ENCODE measurements at places on chromosomes 13 and 19.

- DNase-seq = no peak
These were observed 30.3 kb downstream of the TSHZ3 start for GRCh38 chr19:31318790-31319425.

DNA sequence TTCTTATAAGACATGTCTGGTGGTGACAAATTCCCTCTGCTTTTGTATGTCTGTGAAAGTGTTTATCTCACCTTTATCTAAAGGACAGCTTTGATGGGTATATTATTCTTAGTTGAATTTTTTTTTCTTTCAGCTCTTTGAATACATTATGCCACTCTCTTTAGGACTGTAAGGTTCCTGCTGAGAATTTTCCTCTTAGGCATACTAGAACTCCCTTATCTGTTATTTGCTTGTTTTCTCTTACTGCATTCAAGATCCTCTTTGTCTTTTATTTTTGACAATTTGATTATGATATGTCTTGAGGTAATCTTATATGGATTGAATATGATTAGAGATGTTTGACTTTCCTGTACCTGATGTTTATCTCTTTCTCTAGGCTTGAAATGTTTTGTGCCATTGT is 1328.4 kb downstream of the PCDH9 start:
- no peak for DNase-seq

DNA sequence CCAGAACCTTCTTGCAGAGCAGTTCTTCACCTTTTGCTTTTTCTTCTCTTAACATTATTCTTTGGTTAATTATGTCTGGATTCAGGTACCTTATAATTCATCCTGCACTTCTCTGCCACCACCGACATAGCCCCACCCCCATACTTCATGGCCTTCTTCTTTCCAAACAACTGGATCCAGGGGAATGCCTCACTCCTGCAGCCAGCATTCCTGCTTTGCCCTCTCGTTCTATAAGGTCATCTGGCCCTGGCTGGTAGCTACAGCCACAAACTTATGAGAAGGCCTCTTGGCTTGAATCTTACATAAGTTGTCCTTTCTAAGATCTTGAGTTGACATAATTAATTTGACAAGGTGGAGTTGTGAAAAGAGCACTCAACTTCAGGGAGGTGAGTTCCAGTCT is 84.1 kb upstream of the FRY start:
- no peak for DNase-seq

GRCh38 chr13:113875429-113875815 is 11.5 kb upstream of the GAS6 start:
- no peak for DNase-seq

GRCh38 chr13:92602560-92602959 is 624.0 kb upstream of the GPC6 start:
- no peak for DNase-seq

DNA sequence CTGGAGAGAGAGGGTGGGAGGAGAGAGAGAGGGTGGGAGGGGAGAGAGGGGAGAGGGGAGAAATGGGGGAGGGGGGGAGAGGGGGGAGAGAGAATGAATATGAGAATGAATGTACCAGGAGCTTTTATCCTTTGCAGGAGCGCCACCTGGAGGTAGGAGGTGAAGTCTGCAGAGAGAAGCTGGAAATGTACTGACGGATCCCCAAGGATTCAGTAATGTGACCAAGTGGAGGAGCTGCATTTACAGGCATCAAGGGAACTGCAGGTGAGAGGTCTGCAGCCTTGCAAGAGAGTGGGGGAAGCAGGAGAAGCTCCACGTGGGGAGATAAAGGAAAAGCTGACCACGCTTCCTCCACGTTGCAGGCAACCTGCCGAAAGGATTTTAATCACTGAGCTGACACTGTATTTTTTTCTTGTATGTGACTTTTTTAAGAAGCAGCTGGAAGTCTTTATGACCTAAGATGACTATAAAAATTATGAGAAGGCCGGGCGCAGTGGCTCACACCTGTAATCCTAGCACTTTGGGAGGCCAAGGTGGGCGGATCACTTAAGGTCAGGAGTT is 33.7 kb downstream of the VSTM1 start:
- DNase-seq = peak; percentile 16

GRCh38 chr19:4538601-4538954 is 1.3 kb downstream of the LRG1 start:
- no peak for DNase-seq
